ENCODE measurements at places on chromosomes 2 and 18. TPM values are rescaled to one million over a fixed set of nuclear protein-coding genes. Genes with fewer than 3 reads are reported as not detected.

The MDH1B gene
- total RNA-seq: 0.35 TPM

The IMPA2 gene
- total RNA-seq: 10.2 TPM

The KANSL1L gene
- total RNA-seq: 14.6 TPM

The L3MBTL4 gene
- total RNA-seq: 0.04 TPM

The PROKR1 gene
- total RNA-seq: not detected

The LRRTM4 gene
- total RNA-seq: not detected

The CREG2 gene
- total RNA-seq: 0.81 TPM

The CCDC85A gene
- total RNA-seq: 16.2 TPM

The LBH gene
- 3.4 TPM for total RNA-seq

The RBFA gene
- total RNA-seq: 48.2 TPM

The RAB6C gene
- not detected for total RNA-seq

The RGPD3 gene
- 0.20 TPM for total RNA-seq

The AUP1 gene
- 124 TPM for total RNA-seq

The SERPINB4 gene
- total RNA-seq: not detected

The PRPF40A gene
- total RNA-seq: 156 TPM

The DYNAP gene
- not detected for total RNA-seq

The DAW1 gene
- 16.6 TPM for total RNA-seq

The ACMSD gene
- not detected for total RNA-seq

The PDE1A gene
- 0.28 TPM for total RNA-seq
